ENCODE measurements at places on chromosomes 16 and 17.

- no peak for DNase-seq
Observed at GRCh38 chr17:630801-631200, 83.8 kb downstream of the VPS53 start.

DNA sequence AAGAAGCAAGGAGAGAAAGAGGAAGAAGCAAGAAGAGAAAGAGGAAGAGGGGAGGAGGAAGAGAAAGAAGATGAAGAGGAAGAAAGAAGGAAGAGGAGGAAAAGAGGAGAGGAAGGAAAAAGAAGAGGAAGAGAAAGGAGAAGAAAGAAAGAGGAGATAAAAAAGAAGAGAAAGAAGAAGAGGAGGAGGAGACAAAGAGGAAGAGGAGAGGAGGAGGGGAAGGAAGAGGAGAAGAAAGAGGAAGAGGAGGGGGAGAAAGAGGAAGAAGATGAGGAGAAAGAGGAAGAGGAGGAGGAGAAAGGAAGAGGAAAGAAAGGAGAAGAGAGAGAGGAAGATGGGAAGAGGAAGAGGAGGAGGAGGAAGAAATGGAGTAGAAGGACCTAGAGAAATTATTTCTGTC is 80.4 kb downstream of the CDYL2 start:
- DNase-seq, result no peak

GRCh38 chr17:76943781-76944213 is 75.6 kb downstream of the MGAT5B start:
- DNase-seq, result no peak

GRCh38 chr16:28834873-28835863 is 11.0 kb downstream of the TUFM start:
- no peak for DNase-seq

DNA sequence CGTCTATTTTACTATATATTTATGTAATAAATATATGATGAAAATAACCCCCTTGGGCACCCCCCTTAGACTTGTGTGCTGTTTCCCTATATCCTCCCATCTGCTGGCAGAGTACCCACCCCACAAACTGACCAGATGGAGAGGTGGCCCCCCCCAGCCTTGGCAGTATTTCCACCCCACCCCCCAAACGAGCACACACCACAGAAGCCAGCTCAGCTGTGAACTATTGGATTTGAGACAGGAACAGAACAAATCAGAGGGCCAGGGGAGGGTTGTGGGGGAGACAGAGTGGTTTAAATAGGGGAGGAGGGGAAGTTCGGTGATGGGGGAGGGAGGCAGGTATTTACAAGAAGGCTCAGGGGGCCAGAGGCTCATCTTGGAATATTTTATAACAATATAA is 7.8 kb downstream of the NR1D1 start:
- no peak for DNase-seq

DNA sequence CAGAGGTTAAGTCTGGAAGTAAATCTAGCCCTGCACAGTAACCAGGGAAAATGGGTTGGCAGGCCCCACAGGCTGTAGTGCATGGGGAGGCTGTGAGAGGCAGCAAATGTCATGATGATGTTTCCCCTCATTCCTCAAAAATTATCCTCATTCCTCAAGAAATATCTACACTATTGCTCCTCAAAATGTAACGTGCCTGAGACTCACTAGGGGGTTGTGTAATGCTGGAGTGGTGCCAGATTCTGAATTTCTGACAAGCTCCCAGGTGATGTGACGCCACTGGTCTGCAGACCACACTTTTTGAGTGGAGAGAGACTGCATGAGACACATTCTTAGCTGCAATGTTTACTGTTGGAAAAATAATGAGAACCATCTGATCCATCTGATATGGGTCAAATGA is 1.2 kb upstream of the MPP3 start:
- DNase-seq, result no peak

DNA sequence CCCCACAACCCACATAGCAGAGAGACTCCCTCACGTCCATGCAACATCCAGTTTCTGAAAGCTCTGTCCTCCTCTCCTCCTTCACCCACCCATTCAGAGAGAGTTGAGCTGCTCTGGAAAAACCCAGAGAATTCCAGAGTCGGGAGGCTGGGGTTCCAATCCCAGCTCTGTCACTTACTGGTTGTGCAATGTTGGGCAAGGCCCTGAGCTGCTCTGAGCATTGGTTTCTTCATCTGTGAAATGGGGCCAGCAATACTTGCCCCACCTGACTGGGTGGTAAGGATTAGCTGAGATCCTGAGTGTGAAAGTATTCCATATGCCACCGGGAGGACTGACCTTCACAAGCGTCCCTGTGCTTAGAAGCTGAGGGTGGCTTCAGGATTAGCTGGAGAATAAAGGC is 12.2 kb upstream of the DLX4 start:
- DNase-seq, result no peak

- no peak for DNase-seq
Observed at GRCh38 chr17:76272541-76273444, 7.6 kb downstream of the UBALD2 start.

DNA sequence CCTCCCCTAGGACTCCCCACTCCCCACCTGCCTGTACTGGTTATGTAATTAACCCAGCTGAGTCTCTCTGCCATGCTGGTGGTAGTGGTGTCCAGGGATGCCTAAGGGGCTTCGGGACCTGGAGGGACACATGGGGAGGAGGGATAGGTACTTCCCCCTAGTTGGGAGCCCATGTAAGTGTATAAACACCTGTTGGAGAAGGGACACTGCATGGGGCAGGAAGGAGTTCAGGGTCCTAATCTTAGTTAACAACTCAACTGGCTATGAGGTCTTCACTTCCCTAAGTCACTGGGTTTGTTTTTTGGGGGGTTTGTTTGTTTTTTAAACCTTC is 1.3 kb downstream of the RASL10B start:
- no peak for DNase-seq

- DNase-seq, result no peak
Observed at GRCh38 chr17:27461192-27461859, 5.1 kb downstream of the KSR1 start.

- no peak for DNase-seq
Observed at GRCh38 chr16:78298986-78299385, 199.5 kb downstream of the WWOX start.

- no peak for DNase-seq
Observed at GRCh38 chr17:83174362-83175118, 95.1 kb downstream of the METRNL start.
